ENCODE measurements at places on chromosomes 2 and 18.

GRCh38 chr2:216370961-216371712 lies 1.1 kb downstream of the MARCHF4 start:
- no peak for DNase-seq

DNA sequence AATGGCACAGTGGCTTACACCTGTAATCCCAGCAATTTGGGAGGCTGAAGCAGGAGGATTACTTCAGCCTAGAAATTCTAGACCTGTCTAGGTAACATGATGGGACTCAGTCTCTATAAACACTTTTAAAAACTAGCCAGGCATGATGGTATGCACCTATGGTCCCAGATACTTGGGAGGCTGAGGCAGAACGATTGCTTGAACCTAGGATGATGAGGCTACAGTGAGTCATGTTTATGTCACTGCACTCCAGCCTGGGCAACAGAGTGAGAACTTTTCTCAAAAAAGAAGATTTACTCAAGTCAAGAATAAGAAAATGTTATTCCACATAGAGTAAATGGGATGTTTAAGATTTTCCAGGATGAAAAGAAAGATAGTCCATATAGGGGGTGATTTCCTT lies 158.6 kb downstream of the HNMT start:
- DNase-seq: no peak

GRCh38 chr2:20567159-20567925 lies 83.6 kb downstream of the HS1BP3 start:
- no peak for DNase-seq

GRCh38 chr2:133836691-133837345 lies 268.6 kb upstream of the NCKAP5 start:
- no peak for DNase-seq

- no peak for DNase-seq
These were observed 268.2 kb upstream of the ID2 start for GRCh38 chr2:8413589-8414135.

- no peak for DNase-seq
These were observed 294.9 kb downstream of the SOX11 start for GRCh38 chr2:5986801-5987787.

DNA sequence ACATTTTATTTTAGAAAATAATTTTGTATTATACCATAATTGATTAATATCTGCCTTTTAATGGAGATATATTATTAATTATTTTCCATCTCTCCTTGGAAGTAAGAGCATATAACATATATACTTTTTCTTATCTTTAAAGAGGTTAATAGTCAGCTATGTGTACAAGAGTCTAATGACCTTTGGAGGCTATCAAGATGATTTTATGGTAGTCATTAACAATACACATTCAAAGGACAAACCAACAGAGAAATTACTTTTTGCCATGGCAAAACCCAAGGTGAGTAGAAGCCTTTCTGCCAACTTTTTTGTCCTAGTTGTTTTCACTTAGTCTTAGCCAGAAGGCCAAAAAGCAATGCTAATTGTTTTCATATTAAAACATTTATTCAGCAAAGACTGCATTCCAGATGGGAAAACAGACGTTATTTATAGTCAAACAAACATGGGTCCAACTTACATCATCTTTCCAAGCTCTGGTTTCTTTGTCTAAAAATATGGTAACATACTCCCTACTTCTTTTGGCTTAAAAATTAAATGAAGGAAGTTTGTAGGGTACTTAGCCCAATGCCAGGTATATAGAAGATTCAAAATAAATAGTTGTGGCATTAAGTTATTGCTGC lies 9.6 kb upstream of the DYNC2LI1 start:
- no peak for DNase-seq

DNA sequence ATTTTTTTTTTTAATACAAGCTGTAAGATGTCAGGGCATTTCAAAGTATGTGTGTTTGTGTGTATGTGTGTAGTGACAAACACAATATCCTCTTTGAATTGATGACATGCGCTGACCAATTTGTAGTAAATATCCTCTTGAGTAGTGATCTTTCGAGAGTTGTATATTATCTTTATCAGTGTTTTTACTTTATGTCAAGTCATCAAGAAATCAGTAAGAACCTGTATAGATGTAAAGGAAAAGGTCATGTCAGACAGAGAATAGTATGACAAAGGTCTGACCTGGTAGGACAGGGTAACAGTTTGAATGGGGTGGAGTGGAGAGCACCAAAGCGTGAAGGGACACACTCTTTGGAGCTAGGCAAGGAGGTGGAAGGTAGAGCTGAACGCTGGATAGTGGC lies 1931.4 kb upstream of the CELF4 start:
- no peak for DNase-seq

DNA sequence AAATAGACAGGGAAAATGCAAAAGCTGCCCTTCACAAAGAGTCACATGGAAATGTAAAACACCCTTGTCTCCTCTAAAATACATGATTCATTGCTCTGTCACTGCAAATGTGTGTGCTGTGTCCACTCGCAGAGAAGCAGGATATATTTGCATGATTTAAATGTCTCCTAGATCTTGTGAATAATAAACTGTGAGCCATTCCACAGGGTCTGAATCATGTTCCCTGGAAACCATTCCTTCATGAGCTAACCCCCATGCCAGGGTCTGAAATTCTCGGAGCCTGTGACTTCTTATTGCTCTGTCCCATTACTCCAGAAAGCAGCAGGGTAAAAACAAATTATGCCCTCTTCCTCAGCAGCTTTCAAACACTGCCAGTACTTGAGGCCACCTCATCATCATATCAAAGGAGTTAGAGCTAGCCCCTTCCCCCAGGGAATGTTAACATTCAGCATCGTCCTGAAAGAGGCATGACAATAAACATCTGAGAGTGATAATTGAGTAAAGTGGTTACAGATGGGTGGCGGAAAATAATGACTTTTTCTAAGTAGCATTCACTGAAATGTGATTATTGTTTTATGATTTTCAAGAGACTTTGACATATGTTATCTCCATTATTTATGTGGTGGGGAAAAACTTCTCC lies 11.7 kb upstream of the CNGA3 start:
- DNase-seq: peak; percentile 87

- DNase-seq: no peak
These were observed 363.6 kb downstream of the ZNF521 start for GRCh38 chr18:24988253-24988840.

DNA sequence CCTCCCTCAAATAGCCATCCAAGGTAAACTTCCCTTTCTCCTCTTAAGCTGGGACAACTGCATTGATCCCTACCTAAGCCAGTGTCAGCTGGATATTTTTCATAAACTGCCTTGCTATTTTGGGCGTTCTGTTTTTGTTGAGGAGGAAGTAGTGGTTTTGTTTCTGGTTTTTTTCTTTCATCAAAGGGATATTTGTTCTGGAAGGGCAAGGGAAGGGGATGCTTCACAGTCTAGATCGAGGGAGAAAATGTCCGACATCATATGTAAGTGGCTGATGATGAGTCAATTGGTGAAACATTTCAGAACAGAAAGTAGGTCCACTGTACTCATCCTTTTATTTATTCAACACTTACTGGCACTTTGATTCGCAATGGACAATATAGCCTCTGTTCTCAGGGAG lies 31.0 kb downstream of the TANC1 start:
- DNase-seq: no peak

- DNase-seq: no peak
These were observed 10.3 kb upstream of the PAPOLG start for GRCh38 chr2:60745761-60746160.

DNA sequence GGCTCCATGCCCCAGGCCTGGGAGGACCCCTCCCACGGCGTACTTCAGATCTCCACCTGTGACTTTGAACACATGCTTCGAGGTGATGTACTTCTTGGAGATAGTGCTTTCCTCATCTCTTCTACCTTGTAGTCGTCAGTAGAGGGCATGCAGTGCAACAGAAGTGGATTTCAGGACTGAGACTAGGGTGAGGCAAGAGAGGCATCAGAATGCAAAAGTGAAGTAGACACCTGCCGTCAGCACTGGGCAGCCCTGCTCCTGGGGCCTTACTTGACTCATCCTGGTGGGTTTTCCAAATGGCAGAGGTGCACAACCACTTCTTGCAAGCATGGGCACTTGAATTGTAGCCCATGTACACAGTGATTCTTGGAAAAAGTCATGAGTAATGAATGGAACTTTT lies 258.8 kb downstream of the NEDD4L start:
- DNase-seq: no peak

GRCh38 chr2:14194233-14194632 lies 438.3 kb upstream of the LRATD1 start:
- DNase-seq: no peak

GRCh38 chr2:237309011-237309410 lies 105.0 kb downstream of the COL6A3 start:
- no peak for DNase-seq

- no peak for DNase-seq
These were observed 412.1 kb upstream of the CDH2 start for GRCh38 chr18:28588884-28589549.

GRCh38 chr2:238974081-238974480 lies 126.2 kb downstream of the TWIST2 start:
- no peak for DNase-seq

GRCh38 chr18:57705832-57706595 lies 84.4 kb upstream of the NARS1 start:
- no peak for DNase-seq

GRCh38 chr2:110796716-110797301 lies 64.4 kb downstream of the ACOXL start:
- DNase-seq: no peak

DNA sequence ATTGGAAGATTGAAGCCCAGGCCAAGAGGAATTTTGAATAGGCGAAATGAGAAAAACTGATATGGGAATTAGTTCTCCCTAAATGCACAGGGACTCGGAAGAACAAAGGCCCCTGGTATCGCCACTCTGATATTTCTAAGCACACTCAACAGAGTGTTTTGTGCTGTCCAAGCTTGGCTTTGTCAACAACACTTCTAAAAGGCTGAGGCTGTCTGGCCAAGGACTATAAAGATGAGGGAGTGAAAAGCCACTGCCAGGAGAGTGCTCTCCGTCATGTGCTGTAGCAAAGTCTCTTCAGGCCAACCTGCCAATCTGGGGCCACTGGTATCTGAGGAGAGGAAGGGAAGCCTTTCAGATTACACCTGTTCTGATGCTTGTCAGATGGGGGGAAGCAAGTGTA lies 611.2 kb upstream of the PIK3C3 start:
- DNase-seq: no peak

GRCh38 chr2:223765221-223765785 lies 72.1 kb downstream of the AP1S3 start:
- no peak for DNase-seq

- no peak for DNase-seq
These were observed 2.7 kb downstream of the CCDC88A start for GRCh38 chr2:55416786-55417568.

GRCh38 chr18:46481048-46481846 lies 175.8 kb downstream of the LOXHD1 start:
- peak; percentile 18 for DNase-seq

- no peak for DNase-seq
These were observed 62.8 kb downstream of the MEX3C start for GRCh38 chr18:51134721-51135120.

GRCh38 chr18:9201224-9201623 lies 64.6 kb downstream of the ANKRD12 start:
- no peak for DNase-seq

DNA sequence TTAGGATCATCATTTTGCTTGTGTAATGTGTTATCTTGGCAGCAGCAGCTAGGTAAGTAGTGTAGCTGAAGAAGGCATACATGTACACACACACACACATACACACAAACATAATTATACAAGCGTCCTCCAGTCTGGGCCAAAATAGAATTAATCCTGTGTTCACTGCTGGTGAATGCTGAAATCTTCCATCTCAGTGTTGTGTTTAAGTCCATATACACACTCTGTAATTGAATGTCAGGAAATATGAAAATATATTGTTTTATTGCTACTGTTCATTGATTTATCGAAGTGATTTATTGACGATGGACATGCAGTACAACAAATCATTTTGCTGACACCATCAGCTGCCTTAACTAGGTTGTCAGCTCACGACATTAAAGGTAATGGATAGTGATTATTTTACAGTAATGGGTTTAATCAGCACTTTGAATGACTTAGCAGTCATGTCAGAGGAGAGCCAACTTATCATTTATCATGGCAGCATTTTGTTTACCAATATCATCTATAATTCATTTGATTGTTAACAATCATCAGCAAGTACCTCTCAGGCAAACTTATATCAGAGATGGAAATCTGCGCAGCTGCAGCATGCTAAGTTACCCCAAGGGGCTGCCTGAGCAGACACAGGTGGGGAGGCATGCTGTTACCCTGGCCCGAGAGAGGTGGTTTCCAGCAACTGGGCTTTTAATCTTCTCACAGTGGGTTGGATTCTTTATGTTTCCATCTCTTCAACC lies 83.7 kb upstream of the FSHR start:
- DNase-seq: no peak

GRCh38 chr2:62074233-62074632 lies 121.7 kb upstream of the B3GNT2 start:
- no peak for DNase-seq

DNA sequence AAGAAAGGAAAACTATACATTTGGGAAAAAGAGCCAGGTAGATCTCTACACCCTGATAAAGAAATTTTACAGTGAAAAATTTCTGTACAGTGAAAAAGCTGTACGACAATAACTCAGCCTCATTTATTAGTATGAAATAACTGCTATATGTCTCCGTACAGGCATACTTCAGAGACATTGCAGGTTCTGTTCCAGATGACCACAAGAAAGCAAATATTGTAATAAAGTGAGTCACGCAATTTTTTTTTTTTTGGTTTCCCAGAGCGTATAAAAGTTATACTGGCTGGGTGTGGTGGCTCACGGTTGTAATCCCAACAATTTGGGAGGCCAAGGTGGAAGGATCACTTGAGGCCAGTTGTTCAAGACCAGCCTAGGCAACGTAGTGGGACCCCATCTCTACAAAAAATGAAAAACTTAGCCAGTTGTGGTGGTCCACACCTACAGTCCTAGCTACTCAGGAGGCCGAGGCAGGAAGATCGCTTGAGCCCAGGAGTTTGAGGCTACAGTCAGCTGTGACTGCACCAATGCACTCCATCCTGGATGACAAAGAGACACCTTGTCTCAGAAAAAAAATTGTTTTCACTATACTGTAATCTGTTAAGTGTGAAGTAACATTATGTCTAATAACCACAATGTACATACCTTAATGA lies 28.2 kb upstream of the AMMECR1L start:
- no peak for DNase-seq

- DNase-seq: no peak
These were observed 28.7 kb downstream of the SMAD2 start for GRCh38 chr18:47901624-47902362.

GRCh38 chr18:24609254-24609653 lies 148.8 kb downstream of the HRH4 start:
- DNase-seq: no peak

DNA sequence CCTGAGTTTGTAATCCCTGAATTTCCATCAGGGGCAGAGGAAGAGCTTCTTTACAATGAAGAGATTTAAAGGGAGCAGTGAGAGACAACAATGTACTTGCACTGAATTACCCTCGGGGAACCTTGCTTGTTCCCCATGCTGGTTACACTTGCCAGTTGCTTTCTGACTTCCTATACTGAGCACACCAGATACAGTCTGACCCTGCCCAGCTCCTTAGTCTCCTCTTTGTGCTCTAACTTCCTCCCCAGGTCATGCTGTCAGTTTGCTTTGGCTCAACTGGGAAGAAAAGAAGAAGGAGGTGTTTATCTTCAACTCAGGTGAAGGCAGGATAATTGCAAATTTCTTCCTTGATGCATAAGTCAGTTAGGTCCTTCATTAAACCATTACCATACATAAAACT lies 658.4 kb downstream of the NYAP2 start:
- DNase-seq: no peak
